A549 treated with CORT108297 at 1 μM for 4 hours (cell line): ENCODE measurements at places on chromosomes 4 and X. TPM values are rescaled to one million over a fixed set of nuclear protein-coding genes. Genes with fewer than 3 reads are reported as not detected.

Gene H2BW2
- not detected in 5 replicates for total RNA-seq

Gene NKX1-1
- not detected in 5 replicates for total RNA-seq

Gene P2RY10
- not detected in 5 replicates for total RNA-seq

Gene SLC4A4
- total RNA-seq, result 1.3 to 2.5 TPM (median 1.9 TPM) in 5 replicates

Gene ARHGAP6
- 0.01 to 0.03 TPM in 2 of 5 replicates, not detected in the others for total RNA-seq

Gene ARHGAP36
- total RNA-seq, result not detected in 5 replicates

Gene PITX2
- 0.97 to 1.2 TPM (median 1.1 TPM) in 5 replicates for total RNA-seq

Gene BMX
- total RNA-seq, result not detected in 5 replicates

Gene ARL13A
- total RNA-seq, result 0.07 to 0.38 TPM (median 0.19 TPM) in 4 of 5 replicates, not detected in the other

Gene FAM184B
- 0.01 to 0.06 TPM (median 0.05 TPM) in 5 replicates for total RNA-seq

Gene CFP
- 0.37 to 0.84 TPM (median 0.42 TPM) in 5 replicates for total RNA-seq

Gene CYP4V2
- 2.7 to 3.8 TPM (median 2.8 TPM) in 5 replicates for total RNA-seq

Gene MAPK10
- 0.22 to 0.71 TPM (median 0.43 TPM) in 5 replicates for total RNA-seq

Gene APLN
- 0.70 to 0.85 TPM (median 0.79 TPM) in 5 replicates for total RNA-seq

Gene RADX
- 0.03 to 0.12 TPM (median 0.04 TPM) in 5 replicates for total RNA-seq

Gene ASB12
- total RNA-seq, result not detected in 5 replicates

Gene ABLIM2
- 1.1 to 1.9 TPM (median 1.5 TPM) in 5 replicates for total RNA-seq

Gene VSIG4
- not detected in 5 replicates for total RNA-seq

Gene NALF2
- total RNA-seq, result 5.1 to 6.3 TPM (median 5.7 TPM) in 5 replicates

Gene XAGE1A
- 5.1 to 36.0 TPM (median 24.6 TPM) in 5 replicates for total RNA-seq

Gene DCUN1D4
- 16.6 to 19.1 TPM (median 17.8 TPM) in 5 replicates for total RNA-seq

Gene HDAC6
- 23.3 to 33.1 TPM (median 28.3 TPM) in 5 replicates for total RNA-seq

Gene SCML2
- 7.1 to 9.9 TPM (median 7.9 TPM) in 5 replicates for total RNA-seq

Gene PNMA3
- total RNA-seq, result 0.15 to 0.23 TPM (median 0.19 TPM) in 5 replicates

Gene AFF2
- total RNA-seq, result not detected in 5 replicates

Gene SLC49A3
- 0.09 to 0.28 TPM (median 0.16 TPM) in 5 replicates for total RNA-seq

Gene PSAPL1
- 0.06 to 0.18 TPM (median 0.12 TPM) in 5 replicates for total RNA-seq

Gene FGF5
- 0.23 to 0.79 TPM (median 0.32 TPM) in 5 replicates for total RNA-seq

Gene GABRG1
- not detected in 5 replicates for total RNA-seq

Gene TBC1D1
- total RNA-seq, result 21.4 to 27.2 TPM (median 24.2 TPM) in 5 replicates

Gene MAGEA11
- total RNA-seq, result 0.07 TPM in 1 of 5 replicates, not detected in the others
